ENCODE measurements at places on chromosomes 5 and 9.

- DNase-seq, result no peak
Measured at GRCh38 chr5:140432916-140433315, 31.3 kb downstream of the ANKHD1 start.

DNA sequence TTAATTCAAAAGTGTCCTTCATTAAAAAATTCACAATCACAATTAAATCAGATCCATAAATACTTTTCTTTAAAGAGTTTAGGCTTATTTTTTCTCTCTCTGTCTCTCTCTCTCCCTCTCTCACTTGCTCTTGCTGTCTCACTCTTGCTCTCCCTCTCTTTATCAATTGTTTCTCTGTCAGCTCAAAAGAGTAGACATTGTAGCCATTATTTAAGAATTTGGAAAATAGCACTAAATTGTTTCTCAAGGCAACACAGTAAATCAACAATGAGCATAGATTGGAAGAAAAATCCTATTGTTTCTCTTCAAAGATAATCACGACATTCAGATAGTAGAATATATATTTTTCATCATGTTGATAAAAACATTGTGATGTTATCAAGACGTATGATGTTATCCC is 1114.0 kb downstream of the PTPRD start:
- no peak for DNase-seq

DNA sequence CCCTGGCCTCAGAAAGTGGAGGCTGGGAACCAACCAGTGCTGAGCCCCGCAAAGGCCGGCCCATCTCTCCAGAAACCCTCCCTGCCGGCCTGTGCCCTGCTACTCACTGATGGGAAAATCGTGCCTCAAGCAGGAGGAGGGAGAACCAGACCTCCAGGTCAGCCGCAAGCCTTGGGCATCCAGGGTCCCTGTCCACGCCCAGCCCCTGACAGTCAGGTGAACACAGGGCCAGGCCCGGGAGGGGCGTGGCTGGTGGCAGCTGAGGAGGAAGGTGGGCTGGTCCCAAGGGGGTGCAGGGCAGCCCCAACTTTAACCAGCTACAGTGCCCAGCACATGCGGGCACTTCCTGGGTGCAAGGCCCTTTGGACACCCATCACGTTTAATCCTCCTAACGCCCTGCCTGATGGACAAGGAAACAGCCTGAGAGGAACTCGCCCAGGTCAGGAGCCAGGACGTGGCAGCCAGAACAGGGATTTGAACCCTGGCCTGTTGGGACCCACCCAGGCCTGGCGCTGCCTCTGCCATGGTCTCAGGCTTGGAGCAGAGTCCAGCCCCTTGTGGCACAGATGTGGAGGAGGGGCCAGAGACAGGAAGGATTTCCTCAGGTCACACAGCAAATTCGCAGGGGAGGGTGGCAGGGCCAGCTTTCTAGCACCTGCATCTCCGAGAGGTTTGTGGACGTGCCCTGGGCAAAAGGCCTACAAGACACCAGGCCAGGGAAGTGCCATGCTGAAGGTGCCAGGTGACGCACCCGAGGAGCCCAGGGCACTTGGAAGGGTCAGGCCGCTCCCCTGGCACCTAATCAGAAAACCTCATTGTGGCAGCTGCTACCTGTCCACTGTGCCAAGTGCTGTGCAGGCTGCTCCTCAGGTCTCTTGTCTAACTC is 4.5 kb downstream of the RALGDS start:
- DNase-seq, result no peak

DNA sequence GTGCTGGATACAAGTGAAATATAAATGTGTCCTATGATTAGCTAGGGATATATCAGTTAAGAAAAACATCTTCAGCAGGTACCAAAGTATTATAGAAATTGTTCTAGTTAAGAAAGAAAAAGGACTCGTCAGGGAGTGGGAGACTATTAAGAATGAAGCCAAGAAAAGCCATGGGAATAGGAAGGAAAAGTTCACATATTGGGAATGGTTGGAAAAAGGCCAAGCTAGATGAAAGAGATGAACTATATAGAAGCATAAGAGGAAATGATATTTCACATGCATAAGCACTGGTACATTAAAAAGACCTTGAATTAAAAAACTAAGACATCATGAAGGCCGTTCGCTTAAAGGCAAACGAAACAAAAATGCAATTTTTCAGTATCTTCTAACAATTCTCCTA is 237.7 kb downstream of the ADAMTS6 start:
- no peak for DNase-seq

- DNase-seq, result no peak
Measured at GRCh38 chr9:127014216-127014909, 99.8 kb downstream of the RALGPS1 start.

- no peak for DNase-seq
Measured at GRCh38 chr5:172756764-172757393, 14.1 kb downstream of the DUSP1 start.

- no peak for DNase-seq
Measured at GRCh38 chr5:97918620-97919019, 735.6 kb upstream of the RIOK2 start.

- DNase-seq, result no peak
Measured at GRCh38 chr5:102863058-102863457, 108.0 kb downstream of the PAM start.

- no peak for DNase-seq
Measured at GRCh38 chr9:21933865-21934264, 60.3 kb downstream of the CDKN2A start.

GRCh38 chr5:174319551-174319950 is 274.0 kb downstream of the NSG2 start:
- no peak for DNase-seq

- no peak for DNase-seq
Measured at GRCh38 chr5:135379046-135379654, 19.9 kb downstream of the MACROH2A1 start.

DNA sequence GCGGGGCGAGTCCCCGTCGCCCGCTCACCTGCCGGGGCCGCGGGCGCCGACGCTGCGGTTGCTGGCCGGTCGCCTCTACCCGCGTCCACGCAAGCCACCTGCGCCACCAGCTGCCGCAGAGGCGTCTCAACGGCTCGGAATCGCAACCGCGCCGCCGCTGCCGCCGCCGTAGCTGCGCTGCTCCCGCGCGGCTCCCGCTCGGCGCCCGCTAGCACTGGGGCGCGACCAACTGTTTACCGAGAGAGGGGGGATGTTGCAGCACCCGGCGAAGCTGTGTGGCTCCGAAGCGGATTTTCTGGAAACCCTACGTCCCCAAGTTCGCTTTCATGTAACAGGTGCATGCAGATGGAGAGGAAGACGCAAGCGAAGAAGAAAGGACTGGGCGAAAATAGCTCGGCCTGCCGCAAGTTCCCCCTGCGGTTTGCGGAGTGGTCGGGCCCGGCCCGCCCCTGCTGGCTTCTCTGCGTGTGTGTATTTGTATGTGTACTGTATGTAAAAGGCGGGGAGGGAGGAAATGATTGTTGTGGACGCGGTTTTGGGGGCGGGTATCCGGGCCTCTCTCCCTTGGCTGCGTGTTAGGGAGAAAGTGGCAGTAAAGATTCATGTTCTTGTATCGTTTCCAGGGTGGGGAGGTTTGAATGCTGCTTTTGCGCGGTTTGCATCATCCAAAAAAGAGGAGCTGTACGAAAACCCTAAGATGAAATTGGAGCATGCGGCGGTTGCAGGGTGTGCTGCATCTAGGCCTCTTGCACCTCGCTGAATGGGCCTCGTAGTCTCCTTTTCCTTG is at the start of gene PSIP1:
PSIP1 (minus strand) TSS at position 182 of the 787 bp plus-strand sequence. CDS start 782 bp downstream, outside the sequence.
- DNase-seq, result peak; percentile 82
